ENCODE measurements at places on chromosomes 7 and 10.

- no peak for DNase-seq
These were observed 743.8 kb downstream of the MAGI2 start for GRCh38 chr7:78709658-78710057.

DNA sequence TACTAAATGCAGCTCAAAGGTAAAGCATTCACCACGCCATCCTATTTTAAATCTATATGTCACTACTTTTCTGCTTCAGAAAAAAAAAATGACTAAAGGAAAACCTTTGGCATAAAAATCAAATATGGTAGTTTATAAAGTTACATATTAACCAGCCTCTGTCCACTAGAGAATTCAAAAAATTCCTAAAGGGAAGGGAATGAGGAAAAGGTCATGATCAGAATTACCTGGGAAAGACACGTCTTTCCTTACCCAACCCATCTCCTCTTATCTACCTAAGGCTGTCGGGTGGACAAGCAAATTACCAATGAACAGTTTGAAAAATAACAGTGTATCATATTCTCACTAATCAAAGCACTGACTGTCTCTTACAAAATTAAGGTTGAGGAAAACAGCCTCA is 100.7 kb upstream of the TMEM106B start:
- DNase-seq: no peak

GRCh38 chr7:16880554-16880953 is 1.2 kb downstream of the AGR3 start:
- no peak for DNase-seq

DNA sequence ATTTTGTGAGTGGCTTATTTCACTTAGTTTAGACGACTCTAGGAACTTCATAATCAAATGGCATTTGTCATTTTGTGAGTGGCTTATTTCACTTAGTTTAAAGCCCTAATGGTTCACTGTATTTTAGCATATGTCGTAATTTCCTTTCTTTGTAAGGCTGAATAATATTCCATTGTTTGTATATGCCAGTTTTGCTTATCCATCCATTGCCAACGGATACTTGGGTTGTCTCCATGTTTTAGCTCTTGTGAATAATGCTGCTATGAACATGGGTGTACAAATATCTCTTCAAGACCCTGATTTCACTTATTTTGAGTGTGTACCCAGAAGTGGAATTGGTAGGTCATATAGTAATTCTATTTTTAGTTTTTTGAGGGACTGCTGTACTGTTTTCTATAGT is 31.8 kb downstream of the DOCK1 start:
- no peak for DNase-seq

DNA sequence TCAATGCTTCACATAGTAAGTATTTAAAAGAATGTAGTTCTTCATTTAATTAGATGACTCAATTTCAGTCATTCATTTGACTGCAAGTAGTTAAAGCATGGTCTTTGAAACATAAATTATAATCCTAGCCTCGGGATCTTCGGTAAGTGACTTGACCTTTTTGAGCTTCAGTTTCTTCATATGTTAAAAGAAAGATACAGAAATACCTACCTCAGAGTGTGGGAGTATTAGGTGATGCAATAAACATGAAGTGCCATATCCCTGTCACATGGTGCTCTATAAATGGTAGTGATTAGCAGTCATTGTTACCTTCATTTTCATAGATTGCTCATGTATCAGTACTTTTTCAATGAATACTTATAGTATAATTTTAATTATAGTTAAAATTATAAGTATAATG is 31.2 kb upstream of the UMAD1 start:
- no peak for DNase-seq

- no peak for DNase-seq
These were observed 35.3 kb downstream of the PLPP4 start for GRCh38 chr10:120492346-120492745.

GRCh38 chr10:130771491-130771946 is 540.0 kb downstream of the TCERG1L start:
- no peak for DNase-seq

DNA sequence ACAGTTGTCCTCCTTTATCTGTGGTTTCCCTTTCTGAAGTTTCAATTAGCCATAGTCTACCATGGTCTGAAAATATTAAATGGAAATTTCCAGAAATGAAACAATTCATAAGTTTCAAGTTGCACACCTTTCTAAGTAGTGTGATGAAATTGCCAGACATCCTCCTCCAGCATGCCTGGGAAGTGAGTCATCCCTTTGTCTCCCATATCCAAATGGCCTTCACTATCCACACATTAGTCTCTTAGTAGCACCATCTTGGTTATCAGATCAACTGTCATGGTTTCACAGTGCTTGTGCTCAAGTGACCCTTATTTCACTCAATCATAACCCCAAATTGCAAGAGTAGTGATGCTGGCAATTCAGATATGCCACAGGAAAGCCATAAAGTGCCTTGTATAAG is 83.4 kb upstream of the PPP1R9A start:
- no peak for DNase-seq

DNA sequence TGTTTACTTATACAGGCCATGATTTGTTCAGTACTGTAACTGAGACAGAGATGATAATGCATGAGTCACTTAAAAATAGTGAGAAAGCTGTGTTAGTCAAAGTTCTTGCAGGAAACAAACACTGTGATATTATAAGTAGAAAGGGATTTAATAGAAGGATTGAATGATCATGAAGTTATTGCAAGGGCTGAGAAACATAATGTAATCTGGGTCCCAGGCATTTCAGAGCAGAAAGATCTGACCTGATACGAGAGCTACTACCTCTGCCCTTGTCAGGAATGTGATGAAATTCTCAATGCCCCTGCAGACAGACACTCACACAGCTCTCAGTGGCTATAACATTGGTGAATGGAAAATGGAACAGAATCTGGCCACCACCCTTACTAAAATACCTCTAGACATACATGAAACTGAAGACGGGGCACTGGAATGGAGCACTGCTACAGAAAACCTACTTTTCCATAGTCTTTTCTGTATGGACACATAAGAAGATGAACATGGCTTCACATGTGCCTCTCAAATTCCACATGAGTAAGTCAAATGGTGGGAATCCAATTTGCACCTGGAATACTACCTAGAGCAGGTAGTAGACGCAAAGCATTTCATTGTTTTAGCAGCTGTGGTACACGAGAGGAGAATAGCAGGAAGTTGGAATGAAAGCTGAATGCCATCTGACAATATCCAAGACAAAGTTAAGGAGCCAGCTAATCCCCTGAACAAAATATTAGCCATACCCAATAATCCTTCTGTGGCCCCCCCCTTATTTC is 19.1 kb upstream of the VWDE start:
- DNase-seq: no peak

- DNase-seq: no peak
These were observed 94.5 kb downstream of the ZNF33B start for GRCh38 chr10:42543840-42544372.

DNA sequence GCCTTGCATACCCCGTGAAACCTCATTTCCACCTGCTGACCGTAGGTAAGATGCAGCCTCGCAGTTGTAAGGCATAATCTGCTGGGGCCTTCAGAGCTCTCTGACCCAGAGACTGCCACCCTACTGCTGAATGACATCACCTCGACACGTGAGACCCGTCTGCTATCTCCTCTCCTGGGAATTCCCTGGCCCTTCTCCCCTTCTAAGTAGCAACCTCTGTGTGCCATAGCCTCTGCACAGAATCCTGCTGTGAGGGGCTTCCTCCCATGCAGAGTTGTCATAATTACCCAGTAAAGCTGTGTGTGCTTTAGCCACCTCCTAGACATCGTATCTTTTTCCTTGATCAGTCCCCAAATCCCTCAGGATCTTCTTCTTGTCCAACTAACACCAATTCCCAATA is 106.7 kb downstream of the CACNB2 start:
- DNase-seq: no peak

DNA sequence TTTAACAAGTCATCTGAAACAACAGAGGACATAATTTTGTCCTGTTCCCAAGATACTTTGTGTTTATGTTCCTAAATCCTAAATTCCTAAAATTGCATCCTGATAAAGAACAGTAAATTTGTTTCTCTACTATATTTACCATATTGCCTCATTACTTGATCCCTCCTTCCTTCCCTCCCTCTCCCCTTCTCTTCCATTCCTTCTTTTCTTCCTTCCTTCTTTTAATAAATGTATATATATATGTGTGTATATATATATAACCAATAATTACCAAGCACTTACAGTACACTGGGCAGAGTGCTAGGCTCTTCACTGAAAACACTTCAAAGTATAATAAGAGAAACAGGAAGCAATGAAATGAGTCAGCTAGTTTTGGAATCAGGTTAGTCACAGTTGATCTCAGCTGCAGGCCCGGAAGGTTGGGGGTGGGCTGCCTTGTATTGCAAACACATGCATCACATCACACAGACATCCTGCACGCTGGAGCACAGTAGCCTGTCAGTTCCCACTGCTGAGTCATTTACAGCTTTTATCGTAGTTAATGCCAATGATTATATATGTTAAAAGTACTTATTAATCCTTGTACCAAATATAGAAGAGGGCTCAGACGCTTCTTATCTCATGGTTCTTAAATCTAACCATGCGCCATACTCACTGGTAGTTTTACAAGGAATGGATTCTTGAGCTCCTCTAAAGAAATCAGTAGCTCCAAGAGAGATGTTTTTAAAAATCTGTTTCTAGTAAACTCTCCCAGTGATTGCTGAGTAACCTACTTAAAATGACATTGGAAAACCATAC is 551.7 kb downstream of the GRM8 start:
- no peak for DNase-seq

- no peak for DNase-seq
These were observed 26.3 kb downstream of the SLC26A4 start for GRCh38 chr7:107686816-107687387.

- DNase-seq: peak; percentile 84
These were observed 9.9 kb upstream of the SRRM3 start for GRCh38 chr7:76191783-76192240.

- DNase-seq: no peak
These were observed 200.3 kb upstream of the LYZL2 start for GRCh38 chr10:30829901-30830300.

- DNase-seq: no peak
These were observed 29.7 kb downstream of the CCDC6 start for GRCh38 chr10:59876695-59877094.

DNA sequence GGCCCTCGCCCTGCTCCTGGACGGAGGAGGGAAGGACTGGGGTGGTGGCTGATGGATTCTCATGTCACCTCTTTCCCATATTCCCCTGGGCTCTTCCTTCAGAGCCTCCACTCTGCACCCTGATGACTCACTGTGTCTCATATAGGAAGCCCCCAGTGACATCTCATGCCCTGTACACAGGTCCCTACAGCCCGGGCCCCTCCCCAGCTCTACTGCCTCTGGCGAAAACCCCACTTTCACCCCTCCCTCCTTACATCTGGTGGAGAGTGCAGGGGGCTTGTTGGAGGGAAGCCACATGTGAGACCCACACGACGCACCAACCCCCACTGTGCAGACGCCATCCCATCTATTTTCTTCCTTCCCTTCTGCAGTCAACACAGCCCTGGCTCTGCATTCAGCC is 72.8 kb upstream of the ZNF479 start:
- no peak for DNase-seq

- no peak for DNase-seq
These were observed 2.3 kb upstream of the NOS3 start for GRCh38 chr7:150988230-150989226.

GRCh38 chr10:16867990-16868389 is 50.8 kb upstream of the RSU1 start:
- no peak for DNase-seq

- no peak for DNase-seq
These were observed 2.3 kb upstream of the MDFIC start for GRCh38 chr7:114919587-114919986.

- DNase-seq: no peak
These were observed 153.2 kb downstream of the NRBF2 start for GRCh38 chr10:63286340-63286739.

GRCh38 chr10:119256030-119256429 is 48.7 kb downstream of the GRK5 start:
- no peak for DNase-seq

GRCh38 chr10:60230892-60231291 is 158.8 kb downstream of the ANK3 start:
- DNase-seq: no peak

DNA sequence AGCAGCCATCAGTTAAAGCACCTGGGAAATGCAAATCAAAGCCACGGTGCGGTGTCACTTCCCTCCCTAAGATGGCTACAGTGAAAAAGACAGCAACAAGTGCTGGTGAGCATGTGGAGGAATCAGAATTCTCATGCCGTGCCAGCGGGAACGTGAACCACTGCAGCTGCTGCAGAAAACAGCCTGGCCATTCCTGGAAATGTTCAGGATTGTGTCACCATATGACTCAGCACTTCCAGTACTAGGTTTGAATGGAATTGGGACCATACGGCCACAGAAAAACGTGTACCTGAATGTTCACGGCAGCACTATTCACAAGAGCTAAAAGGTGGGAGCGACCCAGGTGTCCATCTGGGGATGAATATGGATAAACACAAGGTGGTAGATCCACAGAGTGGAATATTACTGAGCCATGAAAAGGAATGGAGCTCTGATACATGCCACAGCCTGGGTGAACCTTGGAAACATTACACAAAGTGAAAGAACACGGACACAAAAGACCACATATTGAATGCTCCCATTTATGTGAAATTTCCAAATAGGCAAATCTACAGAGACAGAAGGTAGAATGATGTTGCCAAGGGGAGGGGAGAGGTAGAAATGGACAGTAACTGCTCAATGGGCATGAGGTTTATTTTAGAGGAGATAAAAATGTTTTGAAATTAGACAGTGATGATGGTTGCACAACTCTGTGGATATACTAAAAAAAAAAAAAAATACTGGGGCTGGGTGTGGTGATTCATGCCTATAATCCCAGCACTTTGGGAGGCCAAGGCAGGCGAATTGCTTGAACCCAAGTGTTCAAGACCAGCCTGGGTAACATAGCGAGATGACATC is 61.6 kb downstream of the MICALL2 start:
- DNase-seq: no peak

DNA sequence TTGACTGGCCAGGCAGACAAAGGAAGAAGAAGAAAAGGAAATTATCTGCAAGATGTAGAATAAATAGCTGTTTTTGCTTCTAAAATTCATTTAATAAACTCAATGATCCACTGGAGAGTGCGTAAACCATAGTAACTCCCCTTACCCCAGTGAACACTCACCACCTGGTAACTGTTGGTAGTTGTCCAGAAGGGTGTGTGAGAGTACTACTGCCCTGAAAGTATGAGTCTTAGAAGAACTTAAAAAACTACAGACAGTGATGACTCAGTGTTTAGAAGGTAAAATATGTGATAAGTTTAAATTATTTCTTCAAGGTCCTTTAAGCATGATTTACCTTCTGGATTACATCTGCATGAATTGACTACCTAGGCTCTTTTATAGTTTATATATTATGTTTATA is 53.0 kb upstream of the SEMA3A start:
- no peak for DNase-seq

- no peak for DNase-seq
These were observed 35.5 kb downstream of the RAB19 start for GRCh38 chr7:140439359-140439758.

DNA sequence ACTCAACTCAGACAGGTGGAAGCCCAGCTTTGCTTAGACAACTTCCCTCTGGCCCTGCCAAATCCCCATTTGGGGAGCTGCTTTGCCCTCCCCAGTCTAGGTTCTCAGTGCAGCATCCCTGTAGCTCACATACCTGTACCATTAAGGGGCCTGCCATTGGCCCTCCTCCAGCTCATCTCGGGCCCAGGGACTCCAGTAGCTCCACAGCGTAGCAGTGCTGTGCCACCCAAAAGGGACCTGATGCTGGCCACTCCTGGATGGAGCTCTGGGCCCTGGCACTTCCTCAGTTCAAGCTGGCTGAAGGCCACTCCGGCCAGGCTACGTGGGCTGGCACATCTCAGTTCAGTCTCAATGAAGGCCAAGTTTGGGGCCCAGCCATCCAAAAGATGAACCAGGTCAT is 7.4 kb downstream of the LRIT1 start:
- no peak for DNase-seq

All from T47D (cell line).